ENCODE measurements at places on chromosomes 2 and 18. TPM values are rescaled to one million over a fixed set of nuclear protein-coding genes. Genes with fewer than 3 reads are reported as not detected.
A peak's percentile ranks its signal among the peaks of the same experiment; 100 is the strongest.

GRCh38 chr2:30422444-30423040, 24.5 kb upstream of the LCLAT1 start:
- no peak for DNase-seq

DNA sequence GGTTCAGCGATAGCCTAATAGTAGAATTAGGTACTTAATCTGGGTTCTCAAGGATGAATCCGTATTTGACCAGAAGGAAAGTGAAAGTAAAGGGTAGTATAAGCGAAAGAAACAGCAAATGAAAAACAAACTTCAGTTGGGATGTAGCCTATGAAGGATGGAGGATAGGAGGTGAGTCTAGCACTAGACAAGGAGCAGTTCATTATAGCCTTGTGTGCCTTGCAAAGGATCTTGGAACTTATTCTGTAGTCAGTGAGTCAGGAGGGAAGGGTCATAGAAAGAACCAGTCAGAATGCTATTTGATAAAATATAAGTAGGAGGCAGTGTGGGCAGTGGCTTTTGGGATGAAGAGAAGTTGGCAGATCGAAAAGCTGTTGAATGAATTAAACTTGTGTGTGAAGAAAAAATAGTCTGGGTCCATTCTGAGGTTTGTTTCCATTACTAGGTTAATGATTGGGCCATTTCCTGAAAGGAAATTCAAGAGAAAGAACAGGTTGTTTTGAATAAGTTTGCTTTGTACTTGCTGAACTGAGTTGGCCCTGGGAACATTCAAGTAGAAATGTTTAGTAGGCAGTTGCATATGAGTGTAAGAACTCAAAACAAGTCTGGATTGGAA, 48.5 kb downstream of the ANKRD12 start:
- DNase-seq: peak; percentile 15

DNA sequence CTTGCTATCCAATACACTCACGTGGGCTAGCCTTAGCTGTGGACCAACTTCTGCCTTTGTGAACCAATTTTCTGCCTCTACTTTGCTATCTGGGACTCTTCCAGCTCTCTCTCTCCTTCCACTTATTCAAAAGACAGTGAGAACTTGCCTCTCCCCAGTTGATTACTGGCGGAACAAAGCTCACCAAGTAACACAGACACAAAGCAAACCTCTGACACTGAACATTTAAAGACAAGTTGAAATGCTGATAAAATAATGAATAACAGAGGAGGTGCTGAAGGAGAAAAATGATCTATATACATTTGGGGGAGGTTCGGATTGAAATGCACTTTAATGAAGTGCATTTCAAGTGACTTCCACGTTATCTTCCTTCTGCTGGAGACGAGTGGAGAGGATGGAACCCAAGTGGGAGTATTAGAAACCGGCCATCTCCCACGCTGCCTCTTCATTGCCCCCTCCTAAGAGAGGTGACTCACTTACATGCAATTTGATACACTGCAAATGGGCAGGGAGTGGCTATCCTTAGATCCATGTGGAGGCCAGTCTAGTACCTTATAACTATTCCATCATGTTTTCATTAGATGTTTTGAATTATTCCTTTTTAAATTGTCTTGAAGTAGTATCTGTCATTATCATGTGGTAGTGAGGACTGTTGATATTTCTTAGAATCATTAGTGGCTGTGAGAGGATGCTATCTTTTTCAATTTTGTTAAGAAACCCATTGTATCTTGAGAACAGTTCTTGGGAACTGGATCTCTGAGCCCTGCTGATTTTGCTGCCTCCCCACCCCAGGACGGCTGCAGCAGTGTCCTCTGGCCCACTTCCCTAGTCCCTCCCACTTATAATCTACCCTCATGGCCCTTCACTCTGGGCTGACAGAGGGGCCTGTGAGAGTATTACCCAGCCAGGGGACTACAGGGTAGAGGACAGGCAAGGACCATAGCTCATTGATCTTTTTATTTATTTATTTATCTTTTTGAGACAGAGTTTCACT, 6.0 kb upstream of the GLI2 start:
- DNase-seq: no peak

- DNase-seq: no peak
Observed at GRCh38 chr2:120601566-120601965, 134.1 kb upstream of the GLI2 start.

Gene IL36B
- not detected for total RNA-seq

Gene NDUFB3
- 138 TPM for total RNA-seq

Gene MYCN
- total RNA-seq: 0.51 TPM

Gene MGAT4A
- 1.5 TPM for total RNA-seq

Gene APCDD1
- 0.51 TPM for total RNA-seq
